ENCODE measurements at places on chromosomes 12 and 14.

- peak; percentile 81 for DNase-seq
Observed at GRCh38 chr12:57127101-57127725, 1.1 kb upstream of the LRP1 start.

DNA sequence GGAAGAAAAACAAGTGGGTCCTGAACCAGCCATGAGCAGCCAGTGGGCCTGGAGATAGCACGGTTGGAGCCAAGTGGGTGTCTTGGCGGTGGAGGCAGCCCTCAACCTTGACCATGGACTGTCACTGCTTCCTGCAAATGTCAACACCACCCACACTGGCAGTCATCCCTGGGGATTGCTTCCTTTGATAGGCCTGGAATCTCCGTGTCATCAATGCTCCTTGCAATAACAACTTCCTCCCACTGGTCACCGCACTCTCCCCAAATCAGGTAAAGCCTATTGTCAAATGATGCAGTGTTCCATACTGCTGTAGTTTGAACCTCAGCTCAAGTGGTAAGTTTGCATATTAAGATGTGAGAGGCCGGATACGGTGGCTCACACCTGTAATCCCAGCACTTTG is 129.1 kb downstream of the NTF3 start:
- no peak for DNase-seq

DNA sequence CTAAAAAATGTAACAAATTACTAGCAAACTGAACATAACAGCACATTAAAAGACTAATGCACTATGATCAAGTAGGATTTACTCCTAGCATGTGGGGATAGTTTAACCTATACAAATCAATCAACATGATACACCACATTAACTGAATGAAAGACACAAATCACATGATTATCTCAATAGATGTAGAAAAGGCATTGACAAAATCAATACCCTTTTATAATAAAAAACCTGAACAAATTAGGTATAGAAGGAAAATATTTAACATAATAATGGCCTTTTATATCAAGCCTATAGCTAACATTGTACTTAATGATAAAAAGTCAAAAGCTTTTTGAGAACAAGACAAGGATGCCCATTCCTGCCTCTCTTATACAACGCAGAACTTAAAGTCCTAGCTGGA is 540.0 kb downstream of the RERGL start:
- no peak for DNase-seq

GRCh38 chr14:89444044-89444443 is 27.0 kb upstream of the FOXN3 start:
- no peak for DNase-seq

DNA sequence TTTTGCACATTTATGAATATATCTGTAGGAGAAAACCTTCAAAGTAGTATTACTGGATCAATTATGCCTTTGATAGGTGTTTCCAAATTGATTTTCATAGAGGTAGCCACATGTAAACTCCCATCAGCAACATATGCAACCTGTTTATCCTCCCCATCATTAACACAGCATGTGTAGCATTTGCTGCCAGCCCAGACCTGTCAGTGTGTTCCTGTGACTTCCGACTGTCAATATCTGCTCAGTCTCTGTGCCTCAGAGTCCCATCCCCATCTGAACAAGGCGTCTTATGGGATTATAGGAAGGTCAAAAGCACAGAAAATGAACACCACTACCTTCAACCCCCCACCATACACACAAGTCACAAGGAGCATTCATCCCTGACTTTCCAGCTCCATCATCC is 9.5 kb upstream of the CAPRIN2 start:
- no peak for DNase-seq

DNA sequence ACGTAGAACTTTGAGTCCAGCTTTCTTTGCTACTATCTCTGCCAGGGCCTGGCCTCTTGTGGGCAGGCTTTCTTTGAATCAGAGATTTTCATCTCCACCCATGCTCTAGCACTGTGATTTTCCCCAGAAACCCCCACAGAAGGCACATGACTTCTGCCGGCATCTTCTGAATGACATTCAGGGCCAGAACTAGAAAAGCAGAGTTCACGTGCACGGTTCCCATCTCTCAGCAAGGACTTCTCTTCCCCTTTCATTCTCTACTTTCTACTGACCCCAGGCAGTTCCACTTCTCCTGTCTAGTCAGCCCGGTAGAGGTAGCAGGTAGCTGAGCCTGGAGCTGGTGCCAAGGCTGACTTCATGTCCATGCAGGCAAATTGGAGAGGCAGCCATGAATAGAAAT is 26.9 kb downstream of the BATF start:
- no peak for DNase-seq

DNA sequence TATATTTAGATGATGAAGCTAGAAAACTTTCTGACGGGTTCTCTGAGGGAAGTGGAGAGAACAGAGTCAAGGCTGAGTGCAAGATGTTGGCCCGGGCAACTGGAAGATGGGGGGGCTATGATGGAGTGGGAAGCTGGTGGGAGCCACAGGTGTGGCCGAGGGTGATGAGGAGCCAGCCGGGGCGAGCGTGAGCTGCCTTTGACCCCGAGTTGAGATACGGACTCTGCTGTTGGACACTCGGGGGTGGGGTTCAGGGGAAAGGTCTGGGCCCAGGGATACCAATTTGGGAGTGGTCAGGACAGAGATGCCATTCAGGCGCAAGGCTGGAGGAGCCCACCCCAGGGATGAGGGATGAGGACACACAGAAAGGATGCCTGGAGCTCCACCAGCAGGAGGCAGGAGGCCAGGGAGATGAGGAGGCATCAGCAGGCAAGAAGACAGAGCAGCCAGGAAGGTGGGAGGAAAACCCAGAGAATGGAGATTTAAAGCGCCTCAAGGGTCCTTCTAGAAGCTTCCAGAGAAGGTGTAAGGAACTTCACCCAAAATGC is 9.0 kb downstream of the SCARB1 start:
- no peak for DNase-seq

DNA sequence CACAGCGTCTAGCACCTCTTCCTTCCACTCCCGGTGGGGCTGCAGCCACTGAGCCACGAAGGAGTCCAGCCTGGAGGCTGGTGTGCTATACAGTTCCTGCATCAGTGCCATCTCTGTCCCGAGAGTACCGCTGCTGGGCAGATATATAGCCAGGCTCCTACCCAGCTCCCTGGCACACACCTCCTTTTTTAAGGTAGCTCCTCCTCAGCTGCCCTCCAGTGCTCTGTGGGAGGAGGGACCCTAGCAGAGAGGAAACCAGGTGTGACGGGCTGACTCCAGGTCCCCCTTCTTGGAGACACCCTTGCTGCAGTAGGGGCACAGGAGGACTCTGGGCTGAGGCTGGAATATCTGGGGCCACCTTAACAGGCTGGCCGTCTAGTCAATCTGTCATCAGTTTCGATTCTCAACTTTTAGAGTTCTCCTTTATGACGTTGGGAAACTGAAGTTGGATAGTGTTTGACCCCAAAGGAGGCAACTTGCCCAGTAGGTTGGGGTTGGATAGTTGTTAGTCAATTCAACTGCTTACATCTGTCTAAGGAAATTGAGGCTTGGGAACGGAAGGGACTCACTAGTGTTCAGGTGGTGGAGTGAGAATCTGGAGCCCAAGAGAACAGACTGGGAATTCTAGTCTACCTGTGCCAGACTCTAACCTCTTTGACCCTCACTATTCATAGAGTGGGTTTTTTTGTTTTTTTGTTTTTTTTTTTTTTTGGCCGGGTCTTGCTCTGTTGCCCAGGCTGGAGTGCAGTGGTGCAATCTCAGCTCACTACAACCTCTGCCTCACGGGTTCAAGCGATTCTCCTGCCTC is at the start of gene OASL:
Gene OASL (minus strand): TSS at position 386 of the 808 bp plus-strand sequence. CDS start 275 bp downstream, at position 111.
- DNase-seq = peak; percentile 80

GRCh38 chr12:25187781-25188180 is 7.2 kb downstream of the DNAI7 start:
- DNase-seq = no peak

GRCh38 chr14:54047645-54048308 is 91.2 kb upstream of the BMP4 start:
- no peak for DNase-seq

GRCh38 chr14:92728759-92729364 is 19.6 kb downstream of the LGMN start:
- peak; percentile 77 for DNase-seq

DNA sequence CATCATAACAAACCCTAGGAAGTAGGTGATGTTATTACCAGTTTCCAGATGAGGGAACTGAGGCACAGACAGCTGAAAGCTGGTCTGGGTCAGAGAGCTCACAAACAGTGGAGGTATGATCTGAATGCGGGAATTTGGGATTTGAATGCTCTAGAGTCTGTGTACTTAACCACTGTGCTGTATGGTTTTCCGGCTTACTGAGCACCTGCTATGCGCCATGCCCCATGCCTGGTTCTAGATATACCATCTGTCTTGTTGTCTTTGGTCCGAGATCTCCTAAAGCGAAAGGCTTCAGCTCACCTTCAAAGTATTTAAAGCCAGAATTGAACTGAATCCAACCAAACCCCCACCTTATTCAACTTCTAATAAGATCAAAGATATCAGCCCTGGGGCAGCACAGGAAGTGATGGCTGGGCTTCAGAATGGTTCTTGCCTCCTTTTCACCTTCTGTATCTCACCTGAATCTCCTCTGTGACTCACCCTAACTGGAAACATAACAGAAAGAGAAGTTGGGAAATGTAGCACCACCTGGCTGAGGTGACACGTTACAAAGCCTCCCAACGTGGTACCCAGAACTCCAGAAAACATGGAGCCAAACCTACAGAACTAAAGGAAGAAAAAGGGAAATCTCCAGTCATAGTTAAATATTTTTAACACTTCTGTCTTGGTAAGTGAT is 54.3 kb downstream of the PRMT8 start:
- DNase-seq = no peak

DNA sequence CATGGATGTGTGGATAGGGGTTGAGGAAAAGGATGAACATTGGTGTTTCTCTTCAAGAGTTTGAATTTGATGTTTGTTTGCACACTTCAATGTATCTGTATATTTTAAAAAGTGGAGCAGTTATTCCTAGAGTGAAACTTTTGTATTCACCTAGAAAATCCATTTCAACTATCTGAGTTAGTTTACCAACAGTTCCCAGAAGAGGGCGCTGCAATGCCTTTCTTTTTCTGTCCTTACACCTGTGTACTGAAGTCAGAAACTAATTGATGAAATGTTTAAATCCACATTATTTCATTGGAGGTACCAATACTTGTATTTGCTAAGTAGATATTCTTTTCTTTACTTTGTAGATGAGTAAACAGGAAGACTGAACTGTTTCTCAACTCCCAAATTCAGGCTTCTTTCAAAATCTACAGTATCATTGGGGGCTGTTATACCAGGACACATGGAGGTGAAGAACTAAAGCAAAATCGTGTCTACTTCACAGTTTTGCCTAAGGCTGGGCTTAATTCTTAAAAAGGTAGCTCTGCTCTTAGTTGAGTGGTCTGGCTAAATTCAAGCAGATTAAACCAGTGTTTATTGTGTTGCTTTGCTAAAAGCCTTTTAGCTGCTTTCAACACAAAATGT is 26.6 kb upstream of the KLRB1 start:
- DNase-seq = peak; percentile 78

DNA sequence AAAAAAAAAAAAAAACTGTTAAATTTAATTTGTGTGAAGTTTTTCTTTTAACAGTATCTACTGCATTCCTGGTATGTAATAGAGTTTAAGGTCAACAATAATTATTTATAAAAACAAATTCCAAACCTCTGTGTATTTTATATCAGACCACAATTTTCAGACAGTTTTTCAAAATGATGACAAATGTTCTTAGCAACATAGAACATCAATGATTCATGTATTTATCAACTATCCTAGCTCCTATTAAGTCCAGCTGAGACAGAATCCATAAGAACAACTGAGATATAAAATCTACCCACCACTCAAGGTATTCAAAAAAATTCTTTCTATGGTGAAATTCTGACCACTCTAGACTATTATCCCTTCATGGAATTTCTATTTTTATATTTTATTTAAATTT is 144.5 kb downstream of the EPS8 start:
- no peak for DNase-seq

- no peak for DNase-seq
Observed at GRCh38 chr12:2101771-2102170, 49.0 kb downstream of the CACNA1C start.

All from RPMI8226 (cell line).